ENCODE measurements at places on chromosomes 11 and 22. TPM values are rescaled to one million over a fixed set of nuclear protein-coding genes. Genes with fewer than 3 reads are reported as not detected.

DNA sequence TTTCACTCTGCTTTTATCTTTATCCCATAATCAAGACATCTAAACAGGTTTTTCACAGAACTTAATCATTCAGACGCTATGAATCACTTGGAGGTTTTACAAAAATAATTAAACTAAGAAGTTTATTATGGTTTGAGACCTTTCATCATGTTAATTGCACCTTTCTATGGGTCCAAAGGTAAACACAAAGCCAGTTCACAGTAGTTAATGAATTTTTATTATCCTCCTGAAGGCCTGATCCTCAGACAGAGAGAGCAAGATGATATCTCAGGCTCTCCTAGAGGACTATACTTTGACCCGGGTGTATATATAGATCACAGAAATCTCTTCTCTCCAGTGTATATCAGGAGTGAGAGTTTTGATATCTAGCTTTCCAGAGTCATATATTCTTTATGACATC is 1044.3 kb upstream of the RAG2 start:
- no peaks in the 10 kb centered on the region for H3K4me1 ChIP-seq
- no peaks in the 10 kb centered on the region for H3K36me3 ChIP-seq
- no peak for DNase-seq
- H3K27me3 ChIP-seq: no peaks in the 10 kb centered on the region

- DNase-seq: peak; percentile 18
- H3K36me3 ChIP-seq: no peaks in the 10 kb centered on the region
- no peaks in the 10 kb centered on the region for H3K27me3 ChIP-seq
- H3K4me3 ChIP-seq: no peak overlapping the region
- no peak overlapping the region for H3K27ac ChIP-seq
- H3K4me1 ChIP-seq: no peaks in the 10 kb centered on the region
Observed at GRCh38 chr11:131038597-131038996, 122.3 kb upstream of the SNX19 start.

GRCh38 chr11:116879800-116880625 is 42.6 kb upstream of the APOA1 start:
- H3K27ac ChIP-seq: no peak overlapping the region
- no peaks in the 10 kb centered on the region for H3K4me1 ChIP-seq
- no peak overlapping the region for H3K4me3 ChIP-seq
- peaks cover 6% of the 10 kb centered on the region for H3K36me3 ChIP-seq

PITPNM1 gene
- 67.3 TPM for total RNA-seq

DNA sequence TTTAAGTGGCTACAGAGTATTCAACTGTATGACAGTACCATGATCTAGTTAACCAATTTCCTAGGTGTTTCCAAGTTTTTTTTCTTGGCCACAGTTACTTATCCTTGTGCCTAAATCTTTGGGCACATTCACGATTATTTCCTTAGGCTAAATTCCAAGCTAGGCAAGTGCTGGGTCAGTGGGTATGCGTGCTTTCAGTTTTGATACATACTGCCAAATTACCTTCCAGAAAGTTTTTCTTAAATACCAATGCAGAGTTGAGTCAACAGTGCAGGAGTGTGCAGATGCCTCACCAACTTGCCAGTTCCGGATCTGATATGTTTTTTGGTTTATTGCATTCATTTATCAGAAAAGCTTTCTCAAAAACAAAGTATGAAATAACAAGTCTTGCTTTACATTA is 67.9 kb upstream of the OR4B1 start:
- H3K27me3 ChIP-seq: no peaks in the 10 kb centered on the region
- peaks cover 5% of the 10 kb centered on the region for H3K36me3 ChIP-seq
- no peak overlapping the region for H3K4me3 ChIP-seq
- H3K4me1 ChIP-seq: no peaks in the 10 kb centered on the region
- DNase-seq: no peak
- no peak overlapping the region for H3K27ac ChIP-seq

TSSK2 gene
- not detected for total RNA-seq

GRCh38 chr22:18095101-18095805 is 15.4 kb upstream of the TUBA8 start:
- no peaks in the 10 kb centered on the region for H3K36me3 ChIP-seq
- H3K27ac ChIP-seq: no peak overlapping the region
- no peak for DNase-seq
- H3K4me1 ChIP-seq: no peaks in the 10 kb centered on the region
- no peak overlapping the region for H3K4me3 ChIP-seq

DNA sequence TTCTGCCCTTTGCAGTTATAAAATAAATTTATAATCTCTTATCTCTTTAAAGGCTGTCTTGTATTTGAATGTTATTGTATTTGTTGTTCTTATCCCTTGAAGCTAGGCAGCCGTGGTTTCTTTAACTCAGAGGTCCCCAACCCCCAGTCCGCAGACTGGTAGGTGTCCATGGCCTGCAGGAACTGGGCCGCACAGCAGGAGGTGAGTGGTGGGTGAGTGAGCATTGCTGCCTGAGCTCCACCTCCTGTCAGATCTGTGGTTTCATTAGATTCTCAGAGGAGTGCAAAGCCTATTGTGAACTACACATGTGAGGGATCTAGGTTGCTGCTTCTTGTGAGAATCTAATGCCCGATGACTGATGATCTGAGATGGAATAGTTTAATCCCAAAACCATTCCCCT is 380.0 kb upstream of the CCDC90B start:
- DNase-seq: no peak
- no peaks in the 10 kb centered on the region for H3K27me3 ChIP-seq
- no peak overlapping the region for H3K4me3 ChIP-seq
- H3K36me3 ChIP-seq: no peaks in the 10 kb centered on the region
- H3K4me1 ChIP-seq: no peaks in the 10 kb centered on the region

GRCh38 chr22:41561788-41562187 is 978 bp downstream of the CSDC2 start:
- no peaks in the 10 kb centered on the region for H3K36me3 ChIP-seq
- no peaks in the 10 kb centered on the region for H3K27me3 ChIP-seq
- H3K4me3 ChIP-seq: no peak overlapping the region
- peak overlapping the region; percentile 72 for H3K27ac ChIP-seq
- H3K4me1 ChIP-seq: peaks cover 25% of the 10 kb centered on the region
- no peak for DNase-seq

MMP8 gene
- 1.7 TPM for total RNA-seq

- H3K4me3 ChIP-seq: peak overlapping the region; percentile 33
- H3K36me3 ChIP-seq: no peaks in the 10 kb centered on the region
- no peak for DNase-seq
Observed at GRCh38 chr11:126061707-126062678, 673 bp downstream of the CDON start.

- no peaks in the 10 kb centered on the region for H3K36me3 ChIP-seq
- H3K27me3 ChIP-seq: no peaks in the 10 kb centered on the region
- no peak overlapping the region for H3K4me3 ChIP-seq
- no peak for DNase-seq
- no peak overlapping the region for H3K27ac ChIP-seq
Observed at GRCh38 chr11:69010361-69010891, 2.6 kb downstream of the MRGPRF start.

EFEMP2 gene
- 67.0 TPM for total RNA-seq

DNA sequence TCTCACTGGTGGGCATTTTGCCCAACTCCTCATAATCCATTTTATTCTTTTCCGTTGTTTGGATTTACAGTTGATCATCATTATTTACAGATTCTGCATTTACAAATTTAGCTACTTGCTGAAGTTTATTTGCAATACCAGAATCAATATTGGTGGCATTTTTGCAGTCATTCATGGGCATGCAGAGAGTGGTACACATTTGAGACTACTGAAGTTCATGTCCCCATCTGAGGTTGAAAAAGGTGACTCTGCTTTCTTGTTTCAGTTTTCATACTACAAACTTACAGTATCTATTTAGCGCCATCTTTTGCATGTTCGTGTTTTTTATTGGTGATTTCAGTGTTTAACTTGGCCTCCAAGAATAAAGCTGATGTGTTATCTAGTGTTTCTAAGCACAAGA is 318.7 kb upstream of the CTSC start:
- peak; percentile 47 for DNase-seq
- no peaks in the 10 kb centered on the region for H3K27me3 ChIP-seq

DNA sequence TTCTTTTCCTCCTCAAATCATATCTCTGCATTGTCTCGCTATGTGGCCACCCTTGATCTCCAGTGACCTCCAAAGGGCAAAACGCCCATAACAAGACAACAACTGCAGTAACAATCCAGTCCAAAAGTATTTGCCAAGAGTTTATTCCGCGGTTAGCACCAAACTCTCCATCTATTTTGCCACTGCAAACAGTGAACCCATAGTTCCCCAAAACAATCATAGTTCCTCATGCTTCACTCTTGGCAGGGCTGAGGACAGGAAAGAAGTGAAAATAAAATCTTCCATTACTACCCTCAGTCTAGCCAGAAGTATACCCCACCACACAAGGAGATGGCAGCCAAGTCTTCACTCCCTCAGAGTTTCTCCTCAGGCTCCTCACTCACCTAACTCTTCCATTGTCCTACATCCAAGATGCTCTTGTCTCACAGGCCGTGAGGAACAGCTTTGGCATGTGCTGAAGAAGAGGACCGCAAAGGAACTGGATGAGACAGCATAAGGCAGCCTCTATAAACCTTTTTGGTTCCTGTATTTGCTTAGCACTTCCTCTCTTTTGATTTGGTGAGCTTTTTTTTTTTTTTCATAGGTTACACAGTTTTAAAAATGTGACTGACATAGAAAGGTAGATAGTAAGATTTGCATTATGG is at the start of gene LPXN:
Gene LPXN (minus strand): TSS at position 480 of the 644 bp plus-strand sequence. CDS start 84 bp downstream, at position 396.
- no peak for DNase-seq
- no peaks in the 10 kb centered on the region for H3K36me3 ChIP-seq
- peaks cover 15% of the 10 kb centered on the region for H3K4me1 ChIP-seq
- peak within 1 kb of the TSS; percentile 97 for H3K27ac ChIP-seq
- no peaks in the 10 kb centered on the region for H3K27me3 ChIP-seq

DNA sequence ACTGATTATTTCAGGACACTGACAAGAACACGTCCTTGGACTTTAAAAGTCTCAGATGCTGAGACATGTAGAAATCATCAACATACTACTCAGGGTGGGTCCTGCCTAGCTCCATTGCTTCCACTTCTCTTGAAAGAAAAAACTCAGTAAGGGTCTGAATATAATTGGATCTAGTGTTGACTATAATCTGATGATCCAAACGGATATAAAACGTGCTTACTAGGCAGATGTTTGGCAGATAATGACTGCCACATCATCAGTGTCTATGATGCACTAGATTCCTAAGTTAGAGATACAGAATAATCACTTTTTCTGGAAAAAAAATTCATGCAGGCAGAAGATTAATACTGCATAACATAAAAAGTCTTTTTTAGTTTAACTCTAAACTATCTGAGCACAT is 21.6 kb downstream of the GUCY1A2 start:
- no peak for DNase-seq
- no peak overlapping the region for H3K27ac ChIP-seq
- no peak overlapping the region for H3K4me3 ChIP-seq
- no peaks in the 10 kb centered on the region for H3K36me3 ChIP-seq
- no peaks in the 10 kb centered on the region for H3K27me3 ChIP-seq

GRCh38 chr11:74072286-74072685 is 63.4 kb upstream of the UCP3 start:
- no peak overlapping the region for H3K27ac ChIP-seq
- DNase-seq: no peak
- no peaks in the 10 kb centered on the region for H3K4me1 ChIP-seq
- no peak overlapping the region for H3K4me3 ChIP-seq

H19 gene
- 49.1 TPM for total RNA-seq

SYCE3 gene
- total RNA-seq: not detected

- DNase-seq: no peak
- H3K27ac ChIP-seq: no peak overlapping the region
- H3K4me1 ChIP-seq: no peaks in the 10 kb centered on the region
Observed at GRCh38 chr11:16895306-16895705, 118.9 kb downstream of the PLEKHA7 start.

DNA sequence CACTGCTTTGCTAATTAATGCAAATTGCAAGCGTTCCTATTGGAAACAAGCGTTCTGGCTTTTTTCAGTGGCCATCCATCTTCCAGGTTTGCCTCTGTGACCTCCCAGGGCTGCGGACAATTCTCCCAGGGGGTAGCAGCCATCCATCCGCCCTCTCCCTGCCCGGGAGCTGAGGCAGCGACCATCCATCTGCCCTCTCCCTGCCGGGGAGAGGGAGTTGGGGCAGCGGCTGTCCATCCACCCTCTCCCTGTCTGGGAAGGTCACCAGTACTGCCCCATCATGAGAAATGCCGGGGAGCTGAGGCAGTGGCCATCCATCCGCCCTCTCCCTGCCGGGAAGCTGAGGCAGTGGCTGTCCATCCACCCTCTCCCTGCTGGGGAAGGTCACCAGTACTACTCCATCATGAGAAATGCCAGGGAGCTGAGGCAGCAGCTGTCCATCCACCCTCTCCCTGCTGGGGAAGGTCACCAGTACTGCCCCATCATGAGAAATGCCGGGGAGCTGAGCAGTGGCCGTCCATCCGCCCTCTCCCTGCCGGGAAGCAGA is 394.7 kb downstream of the BRD1 start:
- peaks cover 2% of the 10 kb centered on the region for H3K27me3 ChIP-seq
- H3K4me1 ChIP-seq: no peaks in the 10 kb centered on the region
- no peak for DNase-seq
- no peaks in the 10 kb centered on the region for H3K36me3 ChIP-seq
- H3K27ac ChIP-seq: no peak overlapping the region
- no peak overlapping the region for H3K4me3 ChIP-seq

CALCB gene
- 0.25 TPM for total RNA-seq

AQP11 gene
- 0.74 TPM for total RNA-seq

DNA sequence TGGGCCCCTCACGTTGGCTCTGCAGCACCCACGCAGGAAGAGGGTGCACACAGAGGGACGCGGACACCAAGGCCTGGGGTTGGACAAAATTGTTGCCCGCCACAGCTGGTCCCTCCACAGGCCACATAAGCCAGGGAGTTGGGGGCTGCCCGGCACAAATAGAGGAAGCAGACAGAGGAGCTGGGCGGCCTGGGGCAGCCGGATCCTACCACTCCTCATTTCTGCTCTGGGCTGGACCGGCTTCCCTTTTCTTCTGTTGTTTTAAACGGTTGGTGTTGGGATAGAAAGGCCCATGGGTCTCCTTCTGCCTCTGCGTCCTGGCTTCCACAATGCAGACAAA is 36.4 kb upstream of the LINC01488 start:
- no peaks in the 10 kb centered on the region for H3K27me3 ChIP-seq
- H3K27ac ChIP-seq: peak overlapping the region; percentile 96
- H3K4me1 ChIP-seq: peaks cover 38% of the 10 kb centered on the region
- H3K4me3 ChIP-seq: no peak overlapping the region

GRCh38 chr11:68935516-68936357 is 32.0 kb downstream of the IGHMBP2 start:
- H3K4me1 ChIP-seq: no peaks in the 10 kb centered on the region
- no peaks in the 10 kb centered on the region for H3K27me3 ChIP-seq
- H3K27ac ChIP-seq: no peak overlapping the region
- H3K36me3 ChIP-seq: peaks cover 73% of the 10 kb centered on the region

LUZP2 gene
- 8.8 TPM for total RNA-seq

GRCh38 chr11:99098751-99099150 is 78.0 kb downstream of the CNTN5 start:
- no peaks in the 10 kb centered on the region for H3K4me1 ChIP-seq
- H3K27me3 ChIP-seq: no peaks in the 10 kb centered on the region
- H3K4me3 ChIP-seq: no peak overlapping the region
- no peak overlapping the region for H3K27ac ChIP-seq
- no peaks in the 10 kb centered on the region for H3K36me3 ChIP-seq
